Psoas muscle (tissue), 8 donors: ENCODE measurements at places on chromosomes 4 and X. TPM values are rescaled to one million over a fixed set of nuclear protein-coding genes. Genes with fewer than 3 reads are reported as not detected.

The TDO2 gene
- not detected for polyA plus RNA-seq

DNA sequence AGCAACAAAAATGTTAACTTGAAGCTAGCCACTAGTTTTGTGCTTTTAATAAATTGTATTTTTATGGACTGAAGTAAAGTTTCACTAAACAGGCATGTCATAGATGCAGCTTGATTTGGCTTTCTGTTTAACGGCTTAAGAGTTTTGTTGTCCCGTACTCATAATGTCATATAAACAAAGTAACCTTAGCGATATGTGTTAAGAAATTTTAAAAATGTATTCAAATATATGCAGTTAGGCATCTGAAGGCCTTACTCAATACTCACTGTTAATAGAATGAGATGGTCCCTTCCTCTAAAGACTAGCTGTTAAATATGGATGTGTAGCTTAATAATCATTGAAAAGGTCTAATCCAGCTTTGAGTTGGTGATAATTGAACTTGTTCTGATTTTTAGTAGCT lies 1.0 kb upstream of the SCLT1 start:
- DNase-seq = no peak

The PIN4 gene
- polyA plus RNA-seq = 19.3 TPM

GRCh38 chrX:104662694-104663093 lies 96.7 kb downstream of the IL1RAPL2 start:
- DNase-seq = no peak

The SHROOM4 gene
- 2.5 TPM for polyA plus RNA-seq

The AR gene
- polyA plus RNA-seq = 0.99 TPM

- no peak for DNase-seq
Observed at GRCh38 chrX:72479324-72480274, 93.0 kb downstream of the HDAC8 start.
